ENCODE measurements at places on chromosomes 7 and 10. TPM values are rescaled to one million over a fixed set of nuclear protein-coding genes. Genes with fewer than 3 reads are reported as not detected.

- no peak within 1 kb of the TSS for H3K27ac ChIP-seq
- no peaks in the 10 kb centered on the region for H3K27me3 ChIP-seq
- no peak for DNase-seq
These were observed at the start of gene CYP2C19 for GRCh38 chr10:94762393-94762792. Gene CYP2C19, plus strand, starts transcription at chr10:94762681. Its CDS starts 25 bp downstream, at chr10:94762706.

DNA sequence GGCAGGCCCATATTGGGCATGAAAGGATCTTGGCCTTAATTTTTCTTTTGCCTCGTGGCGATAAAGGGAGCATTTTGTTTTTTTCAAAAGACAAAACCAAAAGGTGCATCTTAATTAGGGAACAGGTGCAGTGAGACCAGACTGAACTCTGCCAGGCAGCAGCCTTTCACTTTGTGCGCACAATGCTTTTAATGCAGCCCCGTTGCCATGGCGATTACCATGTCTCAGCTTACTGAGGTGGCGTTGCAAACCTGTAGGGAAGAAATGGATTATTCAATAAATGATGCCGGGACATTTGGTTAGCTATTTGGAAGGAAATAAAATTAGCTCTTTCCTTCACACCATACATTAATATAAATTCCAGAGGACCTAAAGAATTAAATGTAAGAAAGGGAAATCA lies 61.9 kb downstream of the MYL10 start:
- H3K27me3 ChIP-seq, result no peaks in the 10 kb centered on the region
- H3K27ac ChIP-seq, result no peak overlapping the region
- no peaks in the 10 kb centered on the region for H3K4me1 ChIP-seq
- no peak overlapping the region for H3K4me3 ChIP-seq

DNA sequence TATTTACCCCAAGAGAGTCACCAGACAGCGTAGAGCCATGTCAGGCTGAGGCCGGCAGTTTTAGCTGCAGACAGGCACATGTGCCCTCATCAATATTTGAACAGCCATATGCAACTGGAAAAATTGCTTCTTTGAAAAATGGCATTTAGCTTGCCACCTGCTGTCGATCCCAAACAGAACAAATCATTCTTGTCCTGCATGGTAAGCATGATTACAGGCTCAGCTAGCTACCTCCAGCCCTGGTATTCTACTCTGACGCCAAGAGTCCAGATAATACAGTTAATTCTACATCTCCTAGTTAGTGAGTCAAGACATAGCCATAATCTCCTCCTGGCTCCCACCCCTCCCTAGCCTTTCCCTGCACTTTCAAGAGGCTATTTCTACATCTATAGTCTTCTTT lies 7.7 kb downstream of the CREB3L2 start:
- no peaks in the 10 kb centered on the region for H3K27me3 ChIP-seq
- no peaks in the 10 kb centered on the region for H3K36me3 ChIP-seq
- DNase-seq, result no peak
- no peak overlapping the region for H3K27ac ChIP-seq
- H3K4me3 ChIP-seq, result no peak overlapping the region
- peaks cover 8% of the 10 kb centered on the region for H3K4me1 ChIP-seq

CPXM2 gene
- total RNA-seq, result not detected

ADARB2 gene
- total RNA-seq, result 0.10 TPM

DNA sequence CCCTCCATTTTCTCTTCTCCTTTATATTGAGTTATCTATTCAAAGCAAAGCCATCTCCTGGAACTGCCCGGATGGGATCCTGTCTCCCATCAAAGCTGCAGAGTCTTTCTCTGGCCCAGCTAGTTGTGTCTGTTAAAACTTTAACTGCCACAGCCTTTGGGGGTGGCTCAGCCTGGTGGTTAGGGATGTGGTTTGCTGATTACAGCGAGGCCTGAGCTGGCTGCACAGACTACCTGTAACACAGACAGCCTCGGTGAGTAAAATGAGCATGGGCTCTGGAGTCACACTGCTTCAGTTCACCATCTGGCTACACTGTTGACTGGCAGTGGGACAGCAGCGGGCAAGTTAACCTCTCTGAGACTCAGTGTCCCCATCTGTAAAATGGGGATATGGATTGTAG lies 18.4 kb upstream of the HABP2 start:
- DNase-seq, result no peak
- H3K4me3 ChIP-seq, result no peak overlapping the region
- H3K27me3 ChIP-seq, result no peaks in the 10 kb centered on the region
- no peak overlapping the region for H3K27ac ChIP-seq
- H3K4me1 ChIP-seq, result no peaks in the 10 kb centered on the region
- H3K36me3 ChIP-seq, result no peaks in the 10 kb centered on the region
